ENCODE measurements at places on chromosomes 2 and 18.

- DNase-seq: no peak
Observed at GRCh38 chr2:134218930-134219658, 34.8 kb upstream of the MGAT5 start.

- DNase-seq: no peak
Observed at GRCh38 chr18:63306819-63307550, 12.6 kb downstream of the BCL2 start.

DNA sequence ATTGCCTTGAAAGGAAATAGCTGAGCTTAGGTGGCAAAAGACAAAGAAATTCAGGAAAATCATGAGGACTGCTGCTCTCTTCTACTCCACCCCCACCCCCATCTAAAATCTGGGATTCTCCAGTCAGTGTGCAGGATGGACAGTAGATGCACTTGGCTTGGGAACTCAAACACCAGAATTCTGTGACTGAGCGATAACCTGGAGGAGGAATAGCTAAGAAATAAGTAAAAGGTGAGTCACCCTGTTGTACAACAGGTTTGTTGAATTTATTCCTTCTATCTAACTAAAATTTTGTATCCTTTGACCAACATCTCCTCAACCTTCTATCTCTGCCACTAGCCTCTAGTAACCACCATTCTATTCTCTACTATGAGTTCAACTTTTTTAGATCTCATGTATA, 1029.9 kb upstream of the ACVR2A start:
- no peak for DNase-seq

DNA sequence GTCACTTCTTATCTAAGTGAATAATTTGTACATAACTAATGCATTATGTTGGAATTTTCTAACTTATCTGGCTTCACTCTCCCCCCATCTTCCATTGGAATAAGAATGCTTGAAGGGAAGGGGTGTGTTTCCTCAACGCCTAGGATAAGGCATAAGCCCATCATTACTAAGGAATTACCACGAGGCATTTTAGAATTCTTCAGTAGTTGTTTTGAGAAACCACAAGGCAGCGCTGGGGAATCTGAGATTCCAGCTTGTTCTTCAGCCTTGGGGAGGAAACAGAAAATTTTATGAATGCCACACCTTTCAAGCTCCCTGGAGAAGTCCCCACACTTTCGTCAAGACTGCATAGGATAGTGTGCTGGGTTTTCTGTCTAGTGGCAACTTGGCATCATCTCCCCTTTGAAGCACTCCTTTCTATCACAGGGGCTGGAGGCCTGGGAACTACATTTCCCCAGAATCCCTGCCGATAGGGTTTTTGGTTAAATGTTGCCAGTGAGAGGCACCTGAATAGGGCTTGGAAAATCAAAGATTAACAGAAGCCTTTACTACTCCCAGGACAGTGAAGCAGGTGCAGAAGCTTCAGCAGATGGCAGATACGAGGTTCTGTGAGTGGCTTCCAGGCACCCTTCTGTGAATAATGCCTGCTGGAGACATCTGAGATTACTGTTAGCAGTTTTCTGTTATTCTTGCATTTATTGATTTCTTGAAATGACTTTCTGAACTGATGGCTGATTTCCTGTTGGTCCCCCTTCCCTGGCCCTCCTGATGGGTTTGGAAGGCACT, 192.7 kb upstream of the REV1 start:
- no peak for DNase-seq

- DNase-seq: no peak
Observed at GRCh38 chr2:204638471-204639194, 93.4 kb downstream of the PARD3B start.

GRCh38 chr2:10004401-10004800, 38.9 kb upstream of the KLF11 start:
- no peak for DNase-seq

DNA sequence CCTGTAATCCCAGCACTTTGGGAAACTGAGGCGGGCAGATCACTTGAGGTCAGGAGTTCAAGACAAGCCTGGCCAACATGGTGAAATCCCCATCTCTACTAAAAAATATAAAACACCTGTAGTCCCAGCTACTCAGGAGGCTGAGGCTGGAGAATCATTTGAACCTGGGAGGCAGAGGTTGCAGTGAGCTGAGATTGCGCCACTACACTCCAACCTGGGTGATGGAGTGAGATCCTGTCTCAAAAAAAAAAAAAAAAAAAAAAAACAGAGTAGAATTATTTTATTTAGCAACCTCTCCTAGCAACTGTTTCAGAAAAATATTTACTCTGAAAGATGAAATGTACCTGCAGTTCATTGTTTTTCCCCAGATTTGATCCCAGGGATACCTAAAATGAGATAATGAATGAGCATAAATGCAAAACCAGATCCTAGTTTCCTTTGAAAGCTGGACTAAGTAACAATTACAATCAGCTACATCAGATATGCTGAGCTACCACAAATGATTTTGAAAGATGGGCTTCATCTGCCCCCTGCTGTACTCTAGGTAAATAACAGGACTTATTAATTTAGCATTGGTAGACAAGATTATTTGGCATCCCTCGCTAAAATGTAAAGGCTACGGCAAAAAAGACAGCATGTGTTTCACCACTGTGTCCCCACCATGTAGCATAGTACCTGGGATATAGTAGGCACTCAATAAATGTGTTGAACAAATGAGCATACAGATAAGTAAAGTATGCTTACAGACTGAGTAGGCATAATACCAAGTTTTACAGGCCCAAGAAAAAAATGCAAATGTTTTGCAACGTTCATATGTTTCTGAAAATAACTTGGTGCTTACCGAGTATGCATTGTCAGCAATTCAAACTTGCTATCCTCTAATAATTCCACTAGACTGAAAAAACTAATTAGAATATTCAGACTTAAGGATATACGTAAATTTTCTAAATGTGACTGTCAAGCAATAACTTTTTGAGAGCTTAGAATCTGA, 102.5 kb downstream of the ATL2 start:
- DNase-seq: no peak

GRCh38 chr2:121038891-121039616, 245.9 kb downstream of the TFCP2L1 start:
- DNase-seq: no peak

GRCh38 chr2:214367171-214367570, 43.7 kb upstream of the VWC2L start:
- no peak for DNase-seq

- no peak for DNase-seq
Observed at GRCh38 chr18:22827741-22828140, 105.4 kb upstream of the RBBP8 start.

GRCh38 chr18:34704823-34705222, 5.3 kb upstream of the DTNA start:
- no peak for DNase-seq

- no peak for DNase-seq
Observed at GRCh38 chr2:45981384-45981930, 315.8 kb upstream of the EPAS1 start.

GRCh38 chr2:129050101-129050500, 731.4 kb upstream of the HS6ST1 start:
- DNase-seq: no peak

- DNase-seq: no peak
Observed at GRCh38 chr2:203892207-203892606, 24.6 kb downstream of the CTLA4 start.

GRCh38 chr2:132621131-132621875, 48.7 kb downstream of the LYPD1 start:
- no peak for DNase-seq

- DNase-seq: no peak
Observed at GRCh38 chr2:18763338-18763737, 174.0 kb upstream of the NT5C1B start.

GRCh38 chr2:417006-417405, 129.1 kb upstream of the ALKAL2 start:
- no peak for DNase-seq

DNA sequence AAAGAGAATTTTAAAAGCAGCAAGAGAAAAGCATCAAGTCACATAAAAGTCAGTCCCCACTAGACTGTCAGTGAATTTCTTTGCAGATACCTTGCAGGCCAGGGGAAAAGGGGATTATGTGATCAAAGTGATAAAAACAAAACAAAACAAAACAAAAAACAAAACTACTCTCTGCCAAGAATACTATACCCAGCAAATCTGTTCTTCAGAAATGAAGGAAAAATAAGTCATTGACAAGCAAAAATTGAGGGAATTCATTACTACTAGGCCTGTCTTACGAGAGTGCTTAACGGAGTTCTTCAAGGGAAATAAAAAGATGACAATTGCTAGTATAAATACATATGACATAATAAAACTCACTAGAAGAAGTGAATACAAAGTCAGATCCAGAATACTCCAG, 245.5 kb upstream of the CHST9 start:
- DNase-seq: no peak

DNA sequence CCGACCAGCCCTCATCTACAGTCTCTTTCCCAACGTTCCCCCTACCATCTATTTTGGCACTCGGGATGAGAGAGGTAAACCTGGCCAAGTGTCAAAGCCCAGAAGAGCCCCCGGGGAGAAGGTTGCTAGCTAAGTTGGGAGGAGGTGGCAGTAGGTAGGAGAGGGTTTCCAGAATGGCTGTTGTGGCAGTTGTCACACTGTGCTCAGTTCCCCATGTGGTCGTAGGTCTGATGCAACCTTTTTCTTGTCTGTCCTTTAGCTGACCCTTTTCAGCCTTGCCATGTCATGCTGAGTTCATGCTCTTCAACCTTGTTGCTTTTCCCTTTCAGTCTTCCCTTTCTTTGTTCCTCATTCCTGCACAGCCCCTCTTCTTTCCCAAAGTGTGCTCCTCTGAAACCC, 34.5 kb downstream of the TTLL4 start:
- DNase-seq: no peak

- DNase-seq: no peak
Observed at GRCh38 chr2:160290598-160290997, 90.5 kb upstream of the ITGB6 start.

GRCh38 chr2:96952976-96953610, 33.3 kb downstream of the FAM178B start:
- no peak for DNase-seq

DNA sequence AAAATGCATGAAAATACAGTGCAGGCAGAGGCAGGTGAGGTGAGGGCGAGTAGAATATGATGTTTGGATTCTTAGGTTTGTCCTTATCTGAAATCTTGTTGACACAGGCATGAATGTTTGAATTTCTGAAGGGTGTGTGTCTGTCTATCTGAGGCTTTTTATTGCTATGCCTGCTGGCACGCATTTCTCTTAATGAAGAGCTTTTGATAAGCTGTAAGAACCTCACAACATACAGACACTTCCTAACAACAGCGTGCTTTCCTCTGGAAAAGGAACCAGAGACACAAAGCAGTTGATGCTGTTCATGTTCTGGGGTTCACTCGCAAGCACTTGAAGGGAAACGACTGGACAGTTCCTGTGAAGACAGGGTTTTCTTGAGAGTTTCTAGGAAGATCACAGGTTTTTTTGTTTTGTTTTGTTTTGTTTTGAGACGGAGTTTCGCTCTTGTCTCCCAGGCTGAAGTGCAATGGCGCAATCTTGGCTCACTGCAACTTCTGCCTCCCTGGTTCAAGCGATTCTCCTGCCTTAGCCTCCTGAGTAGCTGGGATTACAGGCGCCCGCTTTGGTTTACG, 33.3 kb upstream of the CABLES1 start:
- DNase-seq: no peak

DNA sequence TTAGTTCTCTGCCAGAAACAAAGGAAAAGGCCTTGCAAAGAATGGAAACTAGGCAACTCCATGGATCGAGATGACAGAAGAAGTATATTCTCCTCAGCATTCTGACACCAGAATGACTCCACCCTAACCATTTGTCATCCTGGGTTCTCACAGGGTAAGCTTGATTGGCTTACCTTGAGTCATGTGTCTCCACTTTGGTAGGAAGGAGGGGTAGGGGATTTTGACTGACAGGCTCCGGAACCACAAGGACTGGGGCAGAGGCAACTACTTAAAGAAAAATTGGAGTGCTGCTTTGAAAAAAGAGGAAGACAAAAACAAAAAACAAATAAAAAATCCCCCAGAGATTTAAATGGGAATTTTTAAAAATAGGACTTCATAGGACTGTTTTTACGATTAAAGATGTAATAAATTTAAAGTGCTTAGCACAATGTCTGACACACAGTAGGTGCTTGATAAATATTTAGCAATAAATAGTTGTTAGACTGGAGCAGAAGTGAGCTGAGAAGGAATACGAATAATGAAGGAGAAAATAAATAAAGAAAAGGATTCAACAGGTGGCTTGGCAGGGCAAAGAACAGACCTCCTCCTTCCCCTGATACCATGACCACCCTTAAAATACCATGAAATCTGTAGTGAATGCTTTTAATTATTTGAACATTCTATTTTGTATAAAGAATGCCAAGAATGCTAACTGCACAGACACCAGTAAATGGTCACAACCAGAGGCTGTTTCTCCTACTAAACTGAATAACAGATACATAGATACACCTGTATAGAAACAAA, 230.2 kb downstream of the CDCA7 start:
- no peak for DNase-seq

GRCh38 chr18:24268784-24269550, 128.7 kb downstream of the OSBPL1A start:
- no peak for DNase-seq

- no peak for DNase-seq
Observed at GRCh38 chr2:105068875-105069274, 31.0 kb downstream of the MRPS9 start.

- DNase-seq: no peak
Observed at GRCh38 chr2:176856683-176857082, 355.9 kb upstream of the HNRNPA3 start.

All from stimulated activated CD8-positive, alpha-beta memory T cell treated with anti-CD3 and anti-CD28 coated beads, Interleukin-7, amount 100 ng/mL, for 1 hour (primary cell).